ENCODE measurements at places on chromosomes 11 and 22.
A peak's percentile ranks its signal among the peaks of the same experiment; 100 is the strongest.

DNA sequence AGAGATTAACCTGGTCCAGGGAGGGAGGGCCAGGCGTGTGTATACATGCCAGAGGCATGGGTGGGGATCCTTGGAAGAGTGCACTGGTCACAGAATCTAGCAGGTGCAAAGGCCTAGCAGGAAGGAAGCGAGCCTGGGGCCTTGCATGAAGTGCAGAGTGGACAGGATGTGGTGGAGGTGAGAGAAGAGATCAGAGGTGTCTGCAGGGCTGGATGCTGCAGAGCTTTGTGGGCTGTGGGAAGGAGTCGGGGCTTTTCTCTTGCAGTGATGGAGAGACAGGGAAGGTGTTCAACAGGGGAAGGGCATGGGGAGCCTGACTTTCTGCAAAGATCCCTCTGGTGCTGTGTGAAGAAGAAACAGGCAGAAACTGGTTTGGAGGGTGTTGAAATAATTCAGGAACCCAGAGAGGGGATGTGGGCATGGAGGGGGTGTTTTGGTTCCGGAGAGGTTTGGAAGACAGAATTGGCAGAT lies 2.5 kb upstream of the TPST2 start:
- DNase-seq = no peak

GRCh38 chr22:37416827-37417226 lies 10.5 kb downstream of the ELFN2 start:
- peak; percentile 54 for DNase-seq

- no peak for DNase-seq
Measured at GRCh38 chr11:68447015-68447801, 13.3 kb upstream of the PPP6R3 start.

GRCh38 chr22:20531404-20532201 lies 24.2 kb downstream of the MED15 start:
- peak; percentile 56 for DNase-seq

- DNase-seq = no peak
Measured at GRCh38 chr11:17000987-17001386, 13.2 kb downstream of the PLEKHA7 start.

GRCh38 chr11:102389253-102389652 lies 42.2 kb downstream of the BIRC2 start:
- no peak for DNase-seq

- DNase-seq = no peak
Measured at GRCh38 chr22:39800790-39801520, 92.6 kb downstream of the ENTHD1 start.

GRCh38 chr11:47391711-47392432 lies 13.5 kb upstream of the SPI1 start:
- no peak for DNase-seq

DNA sequence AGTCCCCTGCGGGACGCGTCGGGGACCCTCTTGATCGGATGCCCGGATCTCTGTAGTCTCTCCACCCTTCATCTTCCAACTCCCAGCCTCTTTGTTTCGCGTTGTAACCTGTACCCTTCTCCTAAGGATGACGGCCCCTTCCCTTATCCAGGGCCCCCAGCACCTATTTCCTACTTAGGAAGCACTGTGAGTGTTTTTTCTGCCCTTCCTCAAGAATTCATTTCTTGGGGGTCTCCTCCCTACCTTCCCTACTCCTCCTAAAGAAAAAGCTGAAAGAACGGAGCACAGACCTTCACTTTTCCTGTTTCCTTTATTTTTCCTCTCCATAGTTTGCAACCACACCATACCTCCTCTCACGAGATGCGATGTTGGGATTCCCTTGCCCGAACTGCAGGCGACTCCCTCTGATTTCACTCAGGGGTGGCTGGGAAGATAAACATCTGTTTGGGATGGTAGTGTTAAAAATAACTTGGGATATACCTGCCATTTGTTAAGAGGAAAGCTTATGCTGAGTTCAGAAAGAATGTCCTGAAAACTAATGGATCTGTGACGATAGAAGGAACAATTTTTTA lies 593 bp downstream of the FAM118B start:
- DNase-seq = no peak

- no peak for DNase-seq
Measured at GRCh38 chr11:117980280-117980679, 5.9 kb upstream of the IL10RA start.

- no peak for DNase-seq
Measured at GRCh38 chr11:97786961-97787360, 1233.8 kb upstream of the CNTN5 start.

DNA sequence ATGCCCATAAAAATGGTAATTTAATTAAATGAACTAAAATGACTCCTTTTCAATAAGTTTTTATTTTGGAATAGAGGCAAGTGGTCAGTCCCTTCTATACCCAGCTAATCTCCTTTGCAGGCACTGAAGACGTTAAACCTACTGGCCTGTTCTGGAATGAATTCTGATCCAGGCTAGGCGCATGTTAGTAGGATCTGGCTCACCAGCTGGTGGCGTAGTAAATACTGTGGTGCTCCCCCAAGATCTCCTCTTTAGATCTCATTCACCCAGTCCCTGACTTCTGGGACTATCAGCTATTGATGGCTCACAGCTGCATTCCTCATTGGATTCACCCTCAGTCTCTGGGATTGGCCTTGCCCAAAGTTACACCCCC lies 173.7 kb upstream of the DDI1 start:
- DNase-seq = no peak

DNA sequence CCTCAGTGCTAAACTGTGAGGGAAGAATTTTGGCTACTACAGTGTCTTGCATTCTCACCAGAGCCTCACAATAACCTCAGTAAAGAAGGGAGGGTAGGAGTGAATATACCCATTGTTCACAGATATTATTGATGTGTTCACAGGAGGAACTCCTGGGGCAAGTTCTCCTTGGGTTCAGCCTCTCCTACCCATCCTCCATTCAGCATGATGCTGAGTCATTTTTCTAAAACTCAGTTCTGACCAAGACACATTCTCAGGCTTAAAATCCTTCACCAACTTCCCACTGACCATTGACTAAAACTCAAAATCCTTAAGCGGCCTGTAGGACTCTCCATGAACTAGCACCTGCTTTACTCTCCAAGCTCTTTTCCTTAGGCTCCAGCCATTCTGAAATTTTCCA lies 48.7 kb downstream of the SYTL2 start:
- no peak for DNase-seq

- DNase-seq = no peak
Measured at GRCh38 chr11:60348116-60348515, 21.1 kb downstream of the MS4A6E start.

GRCh38 chr11:74820763-74821162 lies 72.1 kb downstream of the RNF169 start:
- DNase-seq = no peak

GRCh38 chr11:87804176-87804575 lies 371.1 kb downstream of the RAB38 start:
- DNase-seq = no peak

GRCh38 chr11:26134481-26135355 lies 197.2 kb upstream of the ANO3 start:
- no peak for DNase-seq

GRCh38 chr11:63022441-63022840 lies 6.8 kb upstream of the SLC22A8 start:
- no peak for DNase-seq

DNA sequence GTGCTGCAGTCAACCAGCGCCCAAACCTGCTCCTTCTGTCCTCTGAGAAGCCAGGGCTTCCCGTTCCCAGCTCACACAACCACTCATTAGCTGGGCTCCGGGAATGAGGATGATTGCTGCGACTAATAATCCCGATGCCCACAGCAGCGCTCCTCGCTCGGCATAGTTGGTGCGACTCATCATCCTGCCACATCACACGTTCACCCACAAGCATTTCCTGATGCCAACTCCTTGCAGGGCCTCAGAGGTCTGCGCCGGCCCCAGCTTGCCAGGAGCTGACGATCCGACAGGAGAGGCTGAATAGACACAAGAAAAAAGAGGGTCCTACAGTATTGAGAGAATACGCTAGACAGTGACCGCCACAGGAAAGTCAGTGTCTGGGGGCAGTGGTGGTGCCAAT lies 10.6 kb upstream of the CSNK1E start:
- no peak for DNase-seq

DNA sequence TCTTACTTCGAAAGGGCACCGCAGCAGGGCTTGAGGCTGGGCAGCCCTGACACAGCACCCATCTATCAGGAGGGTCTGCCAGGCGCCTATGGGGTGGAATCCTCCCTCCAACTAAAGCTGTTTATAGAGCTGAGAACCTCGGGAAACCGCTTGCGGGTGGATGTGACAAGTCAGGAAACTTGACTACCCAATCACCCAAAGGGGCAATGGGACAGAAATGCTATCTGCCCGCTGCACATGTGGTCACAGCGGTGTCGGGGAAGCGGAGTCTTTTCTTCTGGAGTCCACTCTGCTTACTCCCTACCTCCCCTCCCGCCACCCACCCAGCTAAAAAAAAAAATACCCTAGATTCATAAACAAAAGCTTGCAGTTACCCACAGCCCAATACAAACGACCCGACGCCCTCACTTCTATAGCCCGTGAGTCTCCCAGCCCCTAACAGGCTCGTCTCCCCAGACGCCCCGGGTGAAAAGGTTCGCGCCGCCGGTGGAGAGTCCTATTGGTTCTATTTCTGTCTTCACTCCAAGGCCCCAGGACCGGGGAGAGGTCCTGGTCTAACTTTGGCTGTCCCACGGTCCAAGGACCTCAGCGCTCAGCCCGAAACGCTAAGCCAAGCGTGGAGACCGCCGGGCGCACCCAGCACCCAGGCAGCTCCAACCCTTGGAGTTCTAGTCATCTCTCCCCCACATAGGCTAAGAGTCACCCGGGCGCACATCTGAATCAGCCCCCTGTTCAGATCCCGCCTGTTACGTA lies 1.4 kb downstream of the TRPC6 start:
- no peak for DNase-seq

Measured in anterior cingulate cortex (tissue), 58 donors.